ENCODE measurements at places on chromosomes 4 and X.

GRCh38 chr4:16353165-16353564 is 126.9 kb upstream of the TAPT1 start:
- DNase-seq, result no peak

DNA sequence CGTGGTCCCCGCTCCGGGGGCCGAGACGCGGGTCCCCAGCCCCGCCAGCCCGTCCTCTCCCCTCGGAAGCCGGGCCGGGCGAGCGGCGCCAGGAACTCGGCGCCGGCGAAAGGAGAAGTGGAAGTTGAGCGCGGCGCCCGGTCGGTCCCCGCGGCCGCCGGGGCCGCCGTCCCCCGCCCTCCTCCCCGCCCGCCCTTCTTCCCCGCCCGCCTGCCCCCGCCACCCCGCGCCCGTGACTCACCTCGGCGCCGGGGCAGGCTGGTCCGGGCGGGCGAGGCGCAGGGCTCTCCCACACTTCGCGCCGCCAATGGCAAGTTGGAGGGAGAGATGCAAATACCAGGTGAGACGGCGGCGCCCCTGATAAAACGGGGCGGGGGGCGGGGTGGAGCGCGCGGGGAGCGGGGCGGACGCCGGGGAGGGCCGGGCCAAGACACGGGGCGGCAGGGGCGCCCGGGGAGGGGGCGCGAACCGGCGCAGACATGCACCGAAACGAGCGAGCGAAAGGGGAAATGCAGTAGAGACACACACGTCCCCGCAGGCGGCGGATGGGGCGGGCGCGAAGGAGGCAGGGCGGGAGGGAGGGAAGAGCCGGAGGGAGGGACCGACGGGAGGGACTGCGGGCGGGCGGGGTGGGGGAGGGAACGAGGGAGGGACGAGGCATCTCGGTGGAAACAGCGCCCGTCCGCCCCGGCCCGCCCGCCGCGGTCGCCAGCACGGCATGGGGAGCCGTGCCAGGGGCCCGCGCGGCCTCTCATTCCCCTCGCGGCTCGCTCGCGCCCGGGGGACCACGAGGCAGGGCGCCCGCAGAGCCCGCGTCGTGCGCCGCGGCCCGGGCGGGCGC is at the start of gene ELF4:
Gene ELF4, minus strand, starts transcription at position 119 of the 841 bp plus-strand sequence. CDS start 29,167 bp downstream, outside the sequence.
- DNase-seq, result peak; percentile 75

DNA sequence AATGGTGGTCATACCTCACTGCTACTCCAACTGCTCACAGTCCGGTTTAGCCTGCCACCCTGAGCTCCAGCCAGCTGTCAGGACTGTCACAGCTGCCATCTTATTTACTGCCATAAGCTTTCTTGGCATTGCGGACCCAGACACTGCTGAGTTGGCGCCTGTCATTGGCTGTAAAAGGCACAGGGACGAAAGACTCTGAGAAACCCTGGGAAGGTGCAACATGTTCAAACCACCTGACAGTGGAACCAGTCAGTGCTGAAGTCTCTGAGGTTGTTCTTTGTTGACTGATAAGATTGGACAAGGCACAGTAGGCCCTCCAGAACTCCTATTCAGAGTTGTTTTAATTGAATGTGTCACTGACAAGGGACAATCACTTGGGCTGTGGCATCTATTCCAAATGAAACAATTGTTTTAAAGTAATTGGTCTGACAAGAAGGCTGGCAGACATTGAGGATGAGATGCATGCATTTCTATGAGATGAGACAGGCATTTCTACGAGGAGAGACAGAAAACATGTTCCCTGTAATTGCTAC is 927.8 kb downstream of the STPG2 start:
- DNase-seq, result no peak

DNA sequence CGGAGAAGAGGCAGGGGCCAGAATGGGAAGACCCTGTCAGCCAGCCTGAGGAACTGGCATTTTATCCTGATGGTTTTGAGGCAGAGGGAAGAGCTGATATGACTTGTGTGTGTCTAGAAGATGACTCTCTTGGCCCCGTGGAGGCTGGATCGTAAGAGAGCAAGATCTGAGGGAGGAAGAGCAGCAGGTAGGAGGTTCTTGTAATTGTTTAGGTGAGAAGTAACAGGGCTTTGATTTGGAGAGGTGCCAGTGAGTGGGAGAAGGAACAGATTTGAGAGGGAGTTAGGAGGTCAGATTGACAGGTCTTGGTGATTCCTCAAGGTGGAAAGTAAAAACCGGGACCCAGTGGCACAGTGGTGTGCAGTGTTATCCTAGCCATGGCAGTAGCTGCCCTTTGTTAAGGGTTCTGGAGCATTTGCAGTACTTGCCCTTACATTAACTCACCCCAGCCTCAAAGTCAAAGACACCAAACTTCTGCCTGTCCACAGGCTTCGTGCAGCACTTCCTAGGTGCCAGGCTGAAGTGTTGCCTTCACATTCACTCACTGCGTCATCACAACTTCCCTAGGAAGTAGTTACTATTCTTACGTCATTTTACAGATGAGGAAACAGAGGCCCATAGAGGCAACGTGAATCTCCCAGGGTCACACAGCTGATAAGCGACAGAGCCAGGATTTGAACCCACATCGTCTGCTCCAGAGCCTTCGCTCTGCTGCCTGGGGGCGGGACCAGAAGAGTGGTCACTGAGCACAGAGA is 23.7 kb downstream of the RTL5 start:
- DNase-seq, result no peak

DNA sequence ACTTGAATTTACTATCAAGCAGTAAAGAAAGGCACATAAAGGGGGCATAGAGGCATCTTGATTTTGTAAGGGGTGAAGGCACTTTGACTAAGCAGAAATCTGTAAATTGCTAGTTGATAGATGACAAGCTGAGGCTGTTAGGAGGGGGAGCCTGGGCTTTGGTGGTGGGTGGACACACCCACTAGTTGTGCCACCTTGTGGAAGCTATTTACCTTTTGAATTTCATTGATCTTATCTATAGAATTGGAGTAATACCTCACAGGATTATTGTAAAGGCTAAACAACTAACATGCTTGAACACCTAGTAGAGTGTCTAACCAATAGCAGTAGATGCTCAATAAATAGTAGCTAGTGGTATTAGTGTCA is 142.8 kb upstream of the KCNIP4 start:
- DNase-seq, result no peak

GRCh38 chr4:184893801-184894571 is 68.2 kb upstream of the ACSL1 start:
- no peak for DNase-seq

GRCh38 chr4:77021614-77022089 is 54.1 kb downstream of the CCNI start:
- no peak for DNase-seq

DNA sequence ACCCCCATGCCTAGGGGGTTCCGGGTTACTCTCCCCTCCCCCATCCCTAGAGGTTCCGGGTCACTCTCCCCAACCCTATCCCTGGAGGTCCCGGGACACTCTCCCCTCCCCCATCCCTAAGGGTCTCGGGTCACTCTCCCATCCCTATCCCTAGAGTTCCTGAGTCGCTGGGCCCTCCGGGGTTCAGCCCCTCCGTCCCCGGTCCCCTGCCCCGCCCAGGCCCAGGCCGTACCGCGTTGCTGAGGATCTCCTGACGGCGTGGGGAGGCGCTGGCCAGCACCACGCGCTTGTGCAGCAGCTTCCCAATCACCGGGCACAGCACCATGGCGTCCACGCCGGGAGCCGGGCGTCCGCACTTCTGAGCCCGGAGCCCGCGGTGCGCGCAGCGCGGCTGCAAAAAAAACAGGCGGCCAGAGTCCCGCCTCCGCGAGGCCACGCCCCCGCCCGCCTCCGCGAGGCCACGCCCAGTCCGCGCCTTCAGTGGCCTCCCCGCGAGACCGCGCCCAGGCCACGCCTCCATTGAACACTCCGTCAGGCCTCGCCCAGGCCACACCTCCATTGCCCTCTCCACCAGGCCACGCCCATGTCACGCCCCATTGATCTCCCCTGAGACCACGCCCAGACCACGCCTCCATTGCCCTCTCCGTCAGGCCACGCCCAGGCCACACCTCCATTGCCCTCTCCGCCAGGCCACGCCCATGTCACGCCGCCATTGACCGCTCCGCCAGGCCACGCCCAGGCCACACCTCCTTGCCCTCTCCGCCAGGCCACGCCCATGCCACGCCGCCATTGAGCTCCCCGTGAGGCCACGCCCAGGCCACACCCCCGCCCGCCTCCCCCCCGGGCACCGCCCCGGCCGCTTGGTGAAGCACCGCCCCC is at the start of gene ASMTL:
Gene ASMTL, minus strand, starts transcription at position 394 of the 879 bp plus-strand sequence. Its CDS starts 69 bp downstream, at position 325.
- DNase-seq, result peak; percentile 98

- no peak for DNase-seq
Observed at GRCh38 chrX:132967049-132967448, 8.6 kb upstream of the HS6ST2 start.

- DNase-seq, result peak; percentile 22
Observed at GRCh38 chr4:161650812-161651211, 513.0 kb downstream of the FSTL5 start.

- peak; percentile 94 for DNase-seq
Observed at GRCh38 chr4:153488006-153488891, 22.1 kb downstream of the TMEM131L start.

- DNase-seq, result no peak
Observed at GRCh38 chr4:88646528-88647280, 50.9 kb downstream of the NAP1L5 start.

DNA sequence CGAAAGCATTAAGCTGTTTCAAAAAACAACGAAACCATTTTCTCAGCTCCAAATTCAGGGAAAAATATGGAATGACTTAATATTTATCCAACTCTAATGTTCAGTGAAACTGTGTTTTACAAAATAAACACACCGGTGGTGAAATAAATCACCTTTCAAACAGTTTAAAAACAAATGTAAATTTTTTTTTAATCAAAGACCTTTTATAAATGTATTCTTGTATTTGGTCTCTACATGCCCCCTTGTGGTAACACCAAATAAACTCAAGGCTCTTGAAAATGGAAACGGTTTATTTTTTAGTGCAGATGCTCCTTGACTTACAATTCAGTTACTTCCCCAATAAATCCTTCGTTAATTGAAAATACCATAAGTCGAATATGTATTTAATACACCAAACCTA is 45.8 kb upstream of the ITM2A start:
- peak; percentile 39 for DNase-seq

DNA sequence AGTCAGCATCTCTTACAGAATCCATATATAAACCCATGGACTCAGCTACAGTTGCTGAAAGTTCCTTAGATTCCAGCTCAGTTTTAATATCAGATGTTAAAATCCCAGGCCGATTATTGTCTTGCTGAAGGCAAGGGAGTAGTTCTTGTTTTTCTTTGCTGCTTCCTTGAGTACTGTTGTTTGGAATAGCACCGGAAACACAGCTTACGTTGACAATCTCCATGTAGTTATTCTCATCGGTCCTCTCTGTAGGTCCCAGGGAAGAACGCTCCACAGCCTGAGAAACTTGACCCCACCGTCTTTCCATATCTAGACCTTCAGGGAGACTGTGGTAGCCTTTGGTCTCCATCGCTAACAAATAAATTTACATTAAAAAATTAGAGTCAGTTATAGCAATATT is 5.7 kb downstream of the NR3C2 start:
- DNase-seq, result no peak

DNA sequence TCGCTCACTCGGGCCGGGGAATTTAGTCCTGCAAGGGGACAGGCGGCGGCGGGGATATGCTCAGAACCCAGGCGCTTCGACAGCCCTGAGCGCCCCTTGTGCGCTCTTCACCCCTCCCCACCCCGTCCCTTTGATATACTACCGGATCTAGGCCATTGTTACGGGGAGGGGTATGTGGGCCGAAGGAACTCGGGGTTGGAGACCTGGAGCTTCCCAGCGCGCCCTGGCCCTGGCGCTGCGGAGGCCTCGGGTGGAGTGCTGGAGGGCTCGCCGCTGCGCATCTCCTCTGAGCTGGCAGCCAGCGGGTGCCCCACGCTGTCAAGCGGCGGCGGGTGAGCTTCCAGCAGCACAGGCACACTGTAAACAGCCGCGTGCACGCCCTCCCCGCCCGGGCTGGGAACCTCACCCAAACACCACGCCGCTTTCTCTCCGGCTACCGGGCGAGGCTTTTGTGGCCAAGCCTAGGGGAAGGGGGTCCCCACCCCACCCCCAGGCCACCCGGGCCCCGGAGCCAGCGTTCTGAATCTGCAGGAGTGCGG is 54.5 kb upstream of the BCOR start:
- DNase-seq, result no peak

- peak; percentile 20 for DNase-seq
Observed at GRCh38 chr4:81724925-81725329, 253.2 kb upstream of the RASGEF1B start.

GRCh38 chr4:12445711-12446235 is 1017.1 kb upstream of the HS3ST1 start:
- DNase-seq, result no peak

GRCh38 chr4:38856524-38857337 is at the start of gene TLR6:
TLR6 (minus strand) TSS chr4:38856817; CDS start chr4:38829473, 27,344 bp downstream.
- peak; percentile 91 for DNase-seq

GRCh38 chr4:81982846-81983540 is 390.8 kb downstream of the HNRNPD start:
- DNase-seq, result peak; percentile 4

- peak; percentile 3 for DNase-seq
Observed at GRCh38 chrX:20547611-20548051, 280.9 kb upstream of the RPS6KA3 start.

- DNase-seq, result peak; percentile 53
Observed at GRCh38 chr4:118076958-118077766, 42.9 kb downstream of the NDST3 start.

- DNase-seq, result no peak
Observed at GRCh38 chr4:181365671-181366070, 877.5 kb upstream of the TENM3 start.

- no peak for DNase-seq
Observed at GRCh38 chr4:120096508-120097297, 30.1 kb upstream of the MAD2L1 start.

GRCh38 chr4:165016971-165017370 is 14.8 kb upstream of the TRIM60 start:
- DNase-seq, result peak; percentile 41

GRCh38 chr4:144712775-144713174 is 66.8 kb downstream of the HHIP start:
- no peak for DNase-seq

DNA sequence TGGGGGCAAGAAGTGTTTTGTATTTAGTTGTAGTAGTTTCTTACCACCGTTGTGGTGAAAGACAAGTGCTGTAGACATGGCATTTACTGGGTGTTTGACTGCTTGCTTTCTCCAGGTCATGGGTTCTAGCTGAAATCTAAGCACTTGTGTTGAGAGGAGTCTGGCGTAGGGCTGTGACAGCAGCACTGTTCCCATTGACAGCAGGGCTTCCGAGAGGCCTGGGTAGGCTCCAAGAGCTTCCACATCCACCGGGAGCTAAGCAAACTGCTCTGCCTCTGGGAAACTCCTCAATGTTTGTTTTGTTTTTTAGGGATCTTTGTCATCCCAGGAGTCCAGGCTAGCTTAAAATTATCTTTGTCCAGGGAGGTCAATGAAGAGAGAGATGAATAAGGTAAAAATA is 44.3 kb downstream of the BMPR1B start:
- no peak for DNase-seq

DNA sequence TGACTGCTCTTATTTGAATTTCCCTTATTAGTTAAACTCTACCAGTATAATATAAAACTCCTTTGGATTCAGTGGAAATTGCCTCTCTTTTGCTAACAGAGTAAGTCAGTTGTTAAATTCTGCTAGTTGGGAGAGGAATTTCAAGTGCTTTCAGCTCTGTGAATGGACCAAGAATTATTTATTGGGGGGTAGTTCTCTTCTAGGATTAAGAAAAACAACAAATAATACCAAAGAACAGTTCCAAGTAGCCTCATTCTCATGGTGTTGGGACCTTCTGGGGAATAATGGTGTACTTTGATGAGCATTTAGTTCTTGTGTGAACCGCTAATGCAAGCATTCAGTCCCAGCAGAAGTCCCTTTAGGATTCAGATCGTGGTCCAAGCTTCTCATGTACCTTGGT is 11.6 kb downstream of the SPARCL1 start:
- DNase-seq, result no peak

- no peak for DNase-seq
Observed at GRCh38 chr4:157837071-157837703, 335.6 kb downstream of the GASK1B start.

GRCh38 chr4:25844961-25845712 is 17.7 kb downstream of the SEL1L3 start:
- no peak for DNase-seq

Measured in GM12865 (cell line).